Liver (tissue), 10 donors: ENCODE measurements at places on chromosomes 16 and 17. TPM values are rescaled to one million over a fixed set of nuclear protein-coding genes. Genes with fewer than 3 reads are reported as not detected.

The ACSM2A gene
- 1,049 TPM for total RNA-seq

The RHBDL1 gene
- 0.67 TPM for total RNA-seq

The LGALS9B gene
- total RNA-seq, result not detected

The MYH1 gene
- total RNA-seq, result 0.14 TPM

The CDYL2 gene
- 0.84 TPM for total RNA-seq

The TEN1 gene
- 12.0 TPM for total RNA-seq

The SLC2A4 gene
- 1.2 TPM for total RNA-seq

The CTDNEP1 gene
- total RNA-seq, result 15.2 TPM

The C16orf87 gene
- 4.4 TPM for total RNA-seq

The TNFSF13 gene
- total RNA-seq, result 1.4 TPM

The GABARAP gene
- total RNA-seq, result 74.4 TPM

The WFDC1 gene
- total RNA-seq, result 4.2 TPM

The PDE6G gene
- 0.25 TPM for total RNA-seq

The INCA1 gene
- total RNA-seq, result 0.42 TPM

The SMPD3 gene
- 0.33 TPM for total RNA-seq
